Activated CD8-positive, alpha-beta T cell treated with anti-CD3 and anti-CD28 coated beads for 36 hours (primary cell): ENCODE measurements at places on chromosomes 16 and 17. TPM values are rescaled to one million over a fixed set of nuclear protein-coding genes. Genes with fewer than 3 reads are reported as not detected.

Gene CEP295NL
- 0.18 TPM for total RNA-seq

GRCh38 chr17:78299049-78299448, 60.8 kb downstream of the SOCS3 start:
- DNase-seq, result no peak

GRCh38 chr16:83762141-83762991, 45.4 kb upstream of the HSBP1 start:
- no peak for DNase-seq

- no peak for DNase-seq
Observed at GRCh38 chr17:72946696-72947095, 145.8 kb downstream of the SLC39A11 start.

Gene AIPL1
- not detected for total RNA-seq

Gene KRT32
- total RNA-seq, result not detected

GRCh38 chr16:50295541-50296132, 29.3 kb downstream of the ADCY7 start:
- DNase-seq, result no peak

DNA sequence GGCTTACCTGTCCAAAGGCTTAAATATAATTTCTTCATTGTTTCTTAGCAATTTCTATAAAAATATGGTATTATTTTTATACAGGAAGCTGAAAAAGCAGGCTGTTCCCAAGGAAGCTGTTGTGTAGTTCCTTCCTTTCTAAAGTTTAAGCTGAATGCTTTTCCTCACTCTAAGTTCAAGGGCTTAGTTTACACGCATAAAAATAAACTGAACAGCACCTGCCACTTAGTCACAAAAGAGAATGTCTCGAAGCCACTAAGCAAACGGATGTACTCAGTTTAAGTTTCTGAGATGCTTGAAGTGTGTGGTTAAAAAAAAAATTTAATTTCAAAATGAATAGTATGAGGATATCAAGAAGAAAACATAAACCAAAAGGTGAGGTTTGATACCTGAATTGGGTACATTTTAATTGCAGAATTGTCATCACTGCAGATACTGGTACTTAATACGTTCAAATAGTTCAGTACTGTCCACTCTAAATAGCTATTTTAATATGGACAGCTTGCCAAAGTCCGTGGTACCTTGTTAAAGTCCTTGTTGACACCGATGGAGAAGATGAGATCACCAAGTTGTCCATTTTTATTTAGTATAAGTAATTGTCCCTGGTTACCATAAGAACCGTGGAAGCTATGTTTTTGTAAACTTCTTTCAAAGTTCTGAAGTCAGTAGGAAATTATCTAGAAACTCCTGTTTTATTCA, 38.1 kb downstream of the MRTFB start:
- no peak for DNase-seq

- peak; percentile 43 for DNase-seq
Observed at GRCh38 chr17:3534881-3535252, 22.7 kb downstream of the TRPV3 start.

GRCh38 chr17:41521574-41522261, 3.0 kb upstream of the KRT15 start:
- DNase-seq, result no peak

Gene MYH2
- total RNA-seq, result not detected

GRCh38 chr17:57507828-57508227, 237.3 kb downstream of the CCDC182 start:
- DNase-seq, result no peak

GRCh38 chr17:22600644-22601298, 908.4 kb downstream of the KCNJ18 start:
- DNase-seq, result no peak

DNA sequence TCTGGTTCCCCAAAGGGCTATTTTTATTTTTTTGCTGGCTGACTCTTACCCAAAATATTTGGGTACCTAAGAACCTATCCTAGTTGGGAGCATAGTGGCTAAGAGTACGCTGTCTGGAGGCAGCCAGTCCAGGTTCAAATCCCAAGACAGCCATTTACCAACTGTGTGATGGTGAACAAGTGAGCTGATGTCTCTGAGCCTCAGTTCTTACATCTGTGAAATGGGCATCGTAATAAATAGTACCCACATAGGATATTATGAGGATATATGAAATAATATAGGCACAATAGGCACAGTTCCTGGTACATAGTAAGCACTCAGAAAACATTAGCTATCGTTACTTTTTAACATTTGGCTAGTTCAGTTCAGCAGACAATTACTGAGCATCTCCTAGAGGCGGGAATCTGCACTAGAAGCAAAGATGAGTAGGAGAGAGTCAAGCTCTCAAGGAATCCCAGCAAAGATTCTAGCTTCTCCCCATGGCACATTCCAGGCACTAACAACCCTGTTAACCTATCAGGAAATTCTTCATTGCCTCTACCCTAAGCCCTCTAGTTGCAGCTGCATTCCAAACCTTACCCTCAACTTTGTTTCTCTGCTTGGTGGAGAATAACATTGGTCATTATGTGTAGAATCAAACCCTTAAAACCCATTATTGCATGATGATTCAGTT, 31.6 kb downstream of the GPR139 start:
- DNase-seq, result no peak

DNA sequence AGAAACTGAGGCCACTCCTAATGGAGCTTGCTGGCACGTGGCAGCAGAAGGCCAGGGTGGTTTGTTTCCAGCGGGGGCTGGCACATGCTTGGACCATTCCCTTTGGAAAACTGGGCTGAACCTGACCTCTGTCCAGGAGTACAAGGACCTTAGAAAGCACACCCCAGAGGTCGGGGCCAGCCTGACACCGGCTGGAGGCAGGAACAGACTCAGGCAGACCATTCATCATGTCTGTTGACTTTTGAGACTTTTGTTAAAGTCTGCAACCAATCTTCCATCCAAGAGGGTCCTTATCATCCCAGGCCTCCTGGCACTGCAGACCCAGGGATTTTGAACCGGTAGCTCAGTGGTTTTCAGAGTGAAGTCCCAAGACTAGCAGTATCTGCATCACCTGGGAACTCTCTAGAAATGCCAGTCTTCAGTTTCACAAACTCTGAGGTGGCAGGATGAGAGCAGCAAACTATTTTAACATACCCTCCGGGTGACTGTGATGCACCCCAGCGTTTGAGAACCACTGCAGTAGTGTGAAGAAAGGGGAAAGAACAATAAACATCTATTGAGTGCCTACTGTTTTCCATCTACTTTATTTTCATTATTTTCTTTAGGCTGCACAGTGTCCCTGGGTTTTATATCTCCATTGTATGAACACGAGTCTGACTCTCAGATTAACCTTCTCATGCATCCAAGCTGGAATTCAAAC, 145.3 kb upstream of the PLCG2 start:
- peak; percentile 37 for DNase-seq

Gene CLEC10A
- not detected for total RNA-seq

GRCh38 chr17:6108987-6109386, 38.8 kb downstream of the WSCD1 start:
- no peak for DNase-seq

GRCh38 chr17:37220607-37220953, 155.2 kb upstream of the C17orf78 start:
- DNase-seq, result peak; percentile 43

GRCh38 chr16:65054457-65054856, 67.4 kb downstream of the CDH11 start:
- DNase-seq, result no peak

Gene CACNA1G
- total RNA-seq, result not detected

Gene KRT25
- total RNA-seq, result not detected

Gene B4GALNT2
- total RNA-seq, result not detected

Gene TEKT3
- total RNA-seq, result not detected

- no peak for DNase-seq
Observed at GRCh38 chr17:47844814-47845715, 4.0 kb upstream of the SCRN2 start.

Gene CSH2
- not detected for total RNA-seq

DNA sequence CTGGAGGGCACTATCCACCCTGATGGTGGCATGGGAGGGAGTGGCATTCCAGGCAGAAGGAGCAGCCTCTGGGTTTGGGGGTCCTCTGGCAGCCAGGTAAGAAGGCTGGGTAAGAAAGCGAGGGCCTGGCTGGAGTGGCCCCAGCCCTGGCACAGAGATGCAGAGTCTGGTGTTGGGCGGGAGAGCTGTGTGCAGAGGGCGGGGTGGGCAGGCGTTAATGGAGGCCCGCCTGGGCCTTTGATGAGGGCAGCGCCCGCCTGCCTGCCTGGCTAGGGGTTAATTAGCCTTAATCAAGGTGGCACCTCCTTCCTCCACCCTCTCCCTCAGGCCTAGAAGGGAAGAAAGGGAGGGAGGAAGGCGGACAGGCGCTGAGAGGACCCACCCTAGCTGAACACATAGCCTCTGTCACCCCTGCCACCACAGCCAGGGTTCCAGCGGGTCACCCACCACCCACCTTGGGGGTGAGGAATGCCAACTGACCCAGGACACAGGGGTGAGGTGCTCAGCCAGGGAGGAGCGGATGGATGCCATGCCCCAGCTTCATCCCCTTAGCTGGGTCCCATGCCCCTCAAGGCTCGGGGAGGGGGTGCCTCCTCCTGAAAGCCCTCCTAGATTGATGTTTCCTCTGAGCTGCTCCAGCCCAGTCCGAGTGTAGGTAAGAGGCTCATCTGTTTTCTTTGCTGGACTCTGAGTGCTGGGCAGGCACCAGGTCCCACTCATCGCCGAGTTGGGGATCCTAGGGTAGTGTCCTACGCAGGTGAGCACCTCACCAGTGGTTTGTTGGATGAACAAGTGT, 13.4 kb upstream of the FAM83G start:
- DNase-seq, result no peak

- peak; percentile 92 for DNase-seq
Observed at GRCh38 chr16:84726079-84726668, 26.4 kb downstream of the USP10 start.

DNA sequence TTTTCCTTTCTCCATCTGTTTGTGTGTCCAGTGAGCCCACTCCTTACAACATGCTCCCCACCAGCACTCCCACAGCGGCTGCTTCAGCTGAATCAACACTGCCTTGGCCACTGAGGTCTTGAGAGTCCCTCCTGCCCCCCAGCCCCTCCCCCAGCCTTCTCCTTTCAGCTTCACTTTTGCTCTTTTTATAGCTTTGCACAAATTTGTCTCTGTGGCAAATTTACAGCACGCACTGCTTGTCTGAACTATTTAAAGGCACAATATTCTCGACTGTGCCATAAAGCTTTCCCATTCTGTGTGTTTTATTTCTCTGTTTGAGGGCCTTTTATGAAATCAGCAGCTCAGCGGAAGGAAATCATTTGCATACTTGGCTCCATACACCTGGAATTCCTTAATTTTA, 579.3 kb downstream of the TOX3 start:
- no peak for DNase-seq

Gene CCL3
- total RNA-seq, result 253 TPM

DNA sequence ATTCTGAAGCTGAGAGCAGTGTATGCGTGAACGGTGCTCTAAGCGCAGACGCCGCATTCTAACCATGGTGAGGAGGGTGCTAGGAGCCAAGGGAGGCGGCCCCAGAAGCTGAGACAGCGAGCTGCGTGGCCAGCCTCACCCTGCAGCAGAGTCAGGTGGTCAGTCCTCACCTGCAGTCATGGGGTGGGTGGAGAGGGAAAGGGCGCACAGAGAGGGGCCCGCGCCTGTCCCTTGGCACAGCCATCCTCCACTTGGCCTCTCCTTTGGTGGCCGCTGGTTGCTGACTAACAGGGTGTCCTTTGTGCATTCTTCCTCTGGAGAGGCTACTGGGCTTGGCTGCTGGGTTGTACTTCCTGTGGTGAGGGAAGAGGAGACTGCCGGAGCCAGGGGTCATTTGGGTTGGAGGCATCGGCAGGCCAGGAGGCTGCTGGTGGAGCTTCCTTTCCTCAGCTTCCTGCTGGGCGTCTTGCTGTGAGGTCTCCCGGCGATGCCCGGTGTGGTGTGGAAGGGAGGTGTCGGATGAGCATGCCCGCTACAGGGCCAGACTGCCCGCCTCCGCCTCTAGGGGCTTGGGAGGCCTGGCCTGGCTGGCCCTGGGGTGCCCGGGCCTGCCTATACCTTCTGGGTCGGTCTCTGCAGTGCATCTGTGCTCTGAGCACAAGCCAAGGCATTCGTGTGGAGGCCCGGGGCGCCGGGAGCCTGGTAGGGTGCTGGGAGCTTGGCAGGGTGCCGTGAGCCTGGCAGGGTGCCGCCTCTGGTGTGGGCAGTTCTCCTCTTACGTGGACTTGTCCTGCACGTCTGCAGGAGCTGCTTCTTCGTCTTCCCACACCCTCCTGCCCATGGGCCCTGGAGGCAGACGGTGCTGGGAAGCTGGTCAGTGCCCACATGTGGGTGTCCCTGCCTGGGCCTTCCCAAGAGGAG, 17.4 kb downstream of the RNF213 start:
- no peak for DNase-seq

- DNase-seq, result peak; percentile 79
Observed at GRCh38 chr17:2050300-2051060, 4.4 kb upstream of the HIC1 start.

Gene METTL2A
- total RNA-seq, result 29.7 TPM

Gene CACNG5
- not detected for total RNA-seq
